ENCODE measurements at places on chromosomes 11 and 22.

GRCh38 chr11:122186439-122187080 lies 70.5 kb upstream of the BLID start:
- DNase-seq = no peak

DNA sequence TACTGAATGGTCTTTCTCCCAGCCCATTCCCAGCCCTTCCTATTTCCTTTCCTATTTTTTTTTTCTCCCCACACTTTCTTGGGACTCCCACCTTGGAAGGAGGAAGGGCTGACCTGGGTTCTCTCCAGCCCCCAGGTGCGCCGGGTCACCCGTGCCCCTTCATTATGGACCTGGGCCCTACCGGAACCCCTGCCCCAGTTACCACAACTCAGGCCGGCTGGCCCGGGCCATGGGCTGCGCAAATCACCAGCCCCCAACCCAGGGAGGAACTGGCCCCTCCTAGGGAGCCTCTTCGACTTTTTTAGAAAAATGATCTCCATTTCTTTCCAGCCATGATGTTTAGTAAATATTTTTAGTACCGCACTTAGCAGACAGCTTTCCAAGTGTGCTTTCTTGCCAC lies 62.2 kb downstream of the MORC2 start:
- DNase-seq = no peak

GRCh38 chr11:90428836-90429235 lies 206.0 kb upstream of the CHORDC1 start:
- DNase-seq = no peak

- DNase-seq = no peak
Measured at GRCh38 chr22:28442711-28443525, 236.7 kb downstream of the TTC28 start.

GRCh38 chr11:121930004-121930965 lies 185.7 kb downstream of the BLID start:
- DNase-seq = no peak

DNA sequence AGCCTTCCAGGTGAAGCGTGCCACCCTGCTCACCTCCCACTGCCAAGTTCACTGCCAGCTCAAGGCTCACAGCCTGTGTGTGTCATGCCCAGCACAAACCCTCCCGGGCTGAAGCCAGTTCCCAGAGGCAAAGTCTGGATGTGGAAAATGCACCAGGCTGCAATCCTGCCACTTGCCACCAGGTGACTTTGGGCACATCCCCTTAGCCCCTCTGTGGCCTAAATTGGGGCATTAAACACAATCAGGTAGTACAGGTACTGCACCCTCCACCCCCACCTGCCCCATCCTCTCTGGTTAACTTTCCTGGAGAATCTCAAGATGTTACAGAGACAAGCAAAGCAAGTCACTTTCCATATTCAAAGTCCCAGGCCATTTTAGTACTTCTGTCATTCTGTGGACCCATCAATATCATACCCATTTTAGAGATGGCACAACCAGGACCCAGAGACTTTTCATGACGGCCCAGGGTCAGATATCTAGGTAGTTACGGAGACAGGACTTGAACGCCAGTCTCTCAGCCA lies 1.8 kb upstream of the RASD2 start:
- no peak for DNase-seq

DNA sequence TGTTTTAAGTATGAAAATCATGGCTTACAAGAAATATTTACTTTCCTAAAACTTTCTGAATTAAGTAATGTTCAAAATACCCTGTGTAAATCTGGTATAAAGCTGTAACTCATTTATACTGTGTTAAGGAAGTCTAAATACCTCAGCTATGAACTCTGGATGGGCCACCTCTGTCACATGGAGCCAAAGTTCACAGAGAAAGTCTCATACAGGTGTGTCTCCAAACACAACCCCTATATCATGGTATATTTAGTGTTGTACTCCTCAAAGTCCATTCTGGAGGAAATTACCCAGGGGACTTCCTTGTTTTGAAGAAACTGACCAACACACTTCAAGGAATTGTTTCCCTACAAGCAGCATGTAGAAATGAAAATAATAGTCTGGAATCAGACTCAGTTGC lies 909.2 kb upstream of the TENM4 start:
- DNase-seq = no peak

GRCh38 chr11:70212227-70212811 lies 9.2 kb downstream of the FADD start:
- DNase-seq = no peak

GRCh38 chr11:77411137-77411707 lies 62.7 kb downstream of the PAK1 start:
- no peak for DNase-seq

GRCh38 chr11:3894128-3894731 lies 38.8 kb downstream of the STIM1 start:
- no peak for DNase-seq

DNA sequence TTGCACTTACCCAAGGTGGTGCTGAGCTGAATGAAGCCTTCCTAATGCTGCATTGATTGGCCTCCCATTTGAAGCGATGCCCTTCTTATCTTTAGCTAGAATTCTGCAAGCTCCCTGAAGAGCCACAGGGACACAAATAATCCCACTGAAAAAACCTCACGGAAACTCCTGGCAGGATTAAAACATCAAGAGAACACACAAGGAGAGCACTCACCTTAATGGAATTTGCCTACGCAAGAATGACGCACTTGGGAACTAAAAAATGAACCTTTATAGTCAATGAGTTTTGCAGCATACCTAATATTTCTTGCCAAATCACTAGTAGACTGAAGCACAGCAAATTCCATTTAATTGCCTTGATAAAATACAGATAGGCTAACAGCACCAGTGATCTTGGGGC lies 232.8 kb upstream of the UBASH3B start:
- DNase-seq = no peak

DNA sequence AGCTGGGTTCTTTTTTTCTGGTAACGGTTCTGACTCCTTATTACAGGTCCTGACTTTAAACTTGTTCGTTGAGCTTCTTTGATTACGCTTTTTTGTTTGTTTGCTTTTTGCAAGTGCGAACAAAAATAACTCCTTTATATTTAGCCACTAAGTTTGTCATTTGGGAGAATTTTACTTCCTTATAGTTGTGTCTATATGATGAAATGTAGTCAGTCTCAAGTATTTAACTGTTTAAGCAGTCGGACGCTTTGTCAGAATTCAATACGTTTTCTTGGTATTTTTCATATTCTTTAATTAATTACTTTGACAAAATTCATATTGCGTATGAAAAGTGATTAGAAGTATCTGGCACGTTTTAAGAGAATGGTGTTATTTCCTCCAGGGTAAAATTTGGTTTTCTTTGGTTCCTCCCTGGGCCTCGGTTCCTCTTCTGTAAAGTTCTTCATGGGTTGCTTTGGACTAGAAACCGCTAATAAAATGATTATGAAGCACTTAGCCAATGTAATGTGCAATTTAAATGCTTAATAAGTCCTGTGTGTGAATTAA lies 1.3 kb downstream of the CBL start:
- DNase-seq = no peak

GRCh38 chr11:75445315-75445953 lies 12.4 kb upstream of the KLHL35 start:
- DNase-seq = peak; percentile 64

GRCh38 chr11:108025387-108026080 lies 16.8 kb downstream of the CUL5 start:
- no peak for DNase-seq

DNA sequence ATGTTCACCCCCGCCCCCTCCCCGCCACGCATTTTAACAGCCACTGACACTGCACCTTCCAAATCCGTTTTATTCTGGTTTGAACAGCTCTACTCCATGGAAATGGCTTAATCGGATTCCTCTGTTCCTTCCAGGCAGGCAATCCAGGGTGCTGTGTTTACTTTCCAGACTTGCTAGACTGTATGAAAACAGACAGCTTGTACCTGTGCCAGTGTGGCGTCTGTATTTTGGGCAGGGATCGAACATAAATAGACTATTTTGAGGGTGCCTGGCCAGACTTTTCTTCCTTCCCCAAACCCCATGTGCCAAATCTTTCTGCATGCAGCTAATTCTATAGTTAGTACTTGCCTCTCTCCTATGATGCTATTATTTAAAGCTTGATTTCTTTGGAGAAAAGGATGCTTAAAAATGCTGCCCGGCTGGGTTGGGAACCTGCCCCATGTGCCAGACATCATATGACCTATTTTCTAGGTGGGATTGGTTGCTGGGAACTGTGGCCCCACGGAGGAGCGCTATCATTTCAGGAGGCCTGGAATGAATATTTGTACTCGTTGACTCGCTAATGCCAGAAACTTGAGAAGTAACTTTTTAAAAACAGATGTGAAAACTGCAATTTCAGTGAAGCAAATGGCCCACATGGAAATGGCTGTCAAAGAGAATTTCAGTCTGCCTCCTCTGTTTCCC lies 814.8 kb downstream of the BRD1 start:
- DNase-seq = no peak

- DNase-seq = no peak
Measured at GRCh38 chr22:49207008-49208003, 620.4 kb downstream of the BRD1 start.

GRCh38 chr11:87212891-87213290 lies 175.2 kb downstream of the TMEM135 start:
- DNase-seq = no peak

DNA sequence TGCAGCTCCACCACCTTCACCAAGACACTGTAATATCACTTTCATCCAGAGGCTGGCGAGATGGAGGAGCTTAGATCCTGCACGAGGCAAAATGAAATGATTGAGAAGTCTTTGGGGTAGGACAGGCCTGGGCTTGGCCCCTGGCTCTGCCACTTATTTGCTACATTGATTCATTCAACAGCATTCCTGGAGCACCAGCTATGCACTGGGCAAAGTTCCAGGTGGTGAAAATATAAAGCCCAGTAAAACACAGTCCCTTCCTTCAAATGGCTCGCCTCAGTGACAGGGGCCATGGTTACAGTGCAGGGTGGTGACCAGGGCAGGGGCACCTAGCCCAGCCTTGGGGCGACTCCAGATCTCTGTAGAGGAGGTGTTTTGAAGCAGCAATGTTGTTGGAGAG lies 19.7 kb downstream of the ALX4 start:
- DNase-seq = no peak

- no peak for DNase-seq
Measured at GRCh38 chr11:44030996-44031395, 16.8 kb upstream of the ACCSL start.

DNA sequence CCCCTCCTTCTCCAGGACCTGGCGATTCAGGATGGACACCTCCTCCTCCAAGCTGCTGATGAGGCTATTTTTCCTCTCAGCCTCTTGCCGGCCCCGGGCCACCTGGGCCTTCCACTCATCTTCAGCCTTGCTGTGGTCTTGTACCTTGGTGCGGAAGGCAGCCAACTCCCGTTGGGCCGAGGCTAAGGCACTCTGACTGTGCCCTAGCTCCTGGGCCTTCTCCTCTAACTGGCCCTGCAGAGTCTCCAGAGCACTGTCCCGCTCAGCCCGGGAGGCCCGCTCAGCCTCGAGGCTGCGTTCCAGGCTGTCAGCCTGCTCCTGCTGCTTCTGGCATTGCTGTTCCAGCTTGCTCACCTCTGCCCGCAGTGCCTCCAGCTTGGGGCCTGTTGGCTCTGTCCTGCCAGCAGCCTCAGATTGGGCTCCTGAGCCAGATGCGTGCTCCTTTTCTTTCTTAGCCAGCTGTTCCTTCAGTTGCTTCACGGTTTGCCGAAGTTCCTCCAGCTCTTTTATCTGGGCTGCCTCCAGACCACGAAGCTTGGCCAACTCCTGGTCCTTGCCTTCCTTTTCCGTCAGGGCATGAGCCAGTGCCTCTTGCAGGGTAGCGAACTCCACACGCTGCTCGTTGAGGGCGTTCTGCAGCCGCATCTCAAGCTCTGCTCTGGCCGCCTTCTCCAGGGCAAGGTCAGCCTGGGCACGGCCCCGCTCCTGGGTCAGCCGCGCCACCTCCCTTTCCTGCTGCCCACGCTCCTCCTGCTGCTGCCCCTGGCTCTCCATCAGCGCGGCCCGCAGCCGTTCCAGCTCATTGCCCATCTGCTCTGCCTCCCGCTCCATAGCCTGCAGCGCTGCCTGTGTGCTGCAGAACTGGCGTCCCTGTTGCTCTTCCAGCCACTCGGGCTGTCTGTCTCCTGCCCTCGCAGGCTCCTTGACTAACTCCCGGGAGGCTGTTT lies 15.3 kb downstream of the IL18BP start:
- DNase-seq = no peak

DNA sequence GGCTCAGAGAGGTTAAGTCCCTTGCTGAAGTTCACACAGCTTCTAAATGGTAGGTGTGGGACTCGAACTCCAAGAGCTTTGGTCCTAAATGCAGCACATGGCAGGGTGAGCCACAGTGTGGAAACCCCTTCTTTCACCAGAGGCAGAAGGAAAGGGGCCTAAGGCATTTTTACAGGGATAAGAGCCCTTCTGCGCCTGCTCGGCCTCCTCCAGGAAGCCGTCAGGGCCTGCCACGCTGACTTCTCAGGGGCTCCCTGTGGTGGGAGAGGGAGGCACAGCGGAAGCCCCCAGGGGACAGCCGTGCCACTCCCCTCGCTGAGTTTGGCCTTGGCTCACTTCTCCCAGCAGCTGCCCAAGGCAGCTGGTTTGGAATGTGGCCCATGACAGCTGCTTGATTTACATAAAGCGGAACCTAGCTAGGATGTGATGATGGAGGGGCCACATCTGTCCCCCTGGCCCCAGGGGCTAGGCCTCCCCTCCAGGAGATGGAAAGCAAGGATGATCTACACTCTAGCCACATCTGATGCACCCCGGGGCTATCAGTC lies 35.4 kb downstream of the CD82 start:
- no peak for DNase-seq

DNA sequence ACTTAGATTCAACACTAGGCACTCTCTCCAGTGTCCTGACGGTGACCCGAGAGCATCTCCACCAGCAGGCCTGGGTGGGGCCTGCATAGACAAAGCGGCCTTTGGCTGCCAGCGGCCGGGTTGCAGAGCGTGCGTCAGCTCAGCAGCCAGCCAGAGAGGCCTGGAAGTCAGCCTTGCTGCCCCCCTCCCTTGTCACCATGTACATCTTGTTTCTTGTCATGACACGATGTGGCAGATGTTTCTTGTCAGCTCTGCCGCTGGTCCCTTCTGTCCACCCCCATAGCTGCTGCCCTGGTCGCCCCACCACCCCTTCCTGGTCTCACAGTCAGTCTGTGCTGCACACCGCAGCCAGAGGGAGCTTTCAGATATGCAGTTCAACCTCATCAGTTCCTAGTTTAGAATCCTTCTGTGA lies 33.1 kb upstream of the CBX7 start:
- DNase-seq = no peak

- DNase-seq = no peak
Measured at GRCh38 chr11:30879322-30880005, 293.3 kb upstream of the MPPED2 start.
